ENCODE measurements at places on chromosomes 3 and 15.

DNA sequence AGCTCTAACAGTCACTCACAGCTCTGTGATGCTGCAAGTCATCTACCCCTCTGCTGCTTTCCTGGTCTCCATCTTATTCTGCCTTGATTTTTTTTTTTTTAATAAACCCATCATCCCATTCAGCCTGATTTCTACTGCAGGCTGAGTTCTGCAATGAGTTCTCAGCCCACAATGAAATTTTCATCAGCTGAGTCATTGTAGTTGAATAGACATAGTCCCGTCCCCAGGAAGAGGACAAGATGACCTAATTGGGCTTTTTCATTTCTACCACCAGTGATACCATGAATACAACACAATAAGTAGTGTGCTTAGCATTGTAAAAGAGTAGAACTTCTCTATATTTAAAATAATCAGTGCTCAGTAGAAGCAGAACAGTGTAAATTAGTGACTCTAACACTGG, 59.3 kb downstream of the C3orf85 start:
- no peak for DNase-seq

GRCh38 chr3:54931182-54931581, 3.3 kb upstream of the LRTM1 start:
- DNase-seq, result no peak

GRCh38 chr3:146334151-146334550, 83.2 kb upstream of the PLSCR4 start:
- DNase-seq, result no peak

GRCh38 chr3:156751461-156752025, 74.6 kb upstream of the LEKR1 start:
- no peak for DNase-seq

GRCh38 chr15:95277266-95277665, 1045.9 kb downstream of the MCTP2 start:
- no peak for DNase-seq

GRCh38 chr3:87127281-87127680, 99.8 kb upstream of the CHMP2B start:
- no peak for DNase-seq

- DNase-seq, result no peak
Measured at GRCh38 chr3:22159004-22159695, 408.1 kb upstream of the ZNF385D start.

DNA sequence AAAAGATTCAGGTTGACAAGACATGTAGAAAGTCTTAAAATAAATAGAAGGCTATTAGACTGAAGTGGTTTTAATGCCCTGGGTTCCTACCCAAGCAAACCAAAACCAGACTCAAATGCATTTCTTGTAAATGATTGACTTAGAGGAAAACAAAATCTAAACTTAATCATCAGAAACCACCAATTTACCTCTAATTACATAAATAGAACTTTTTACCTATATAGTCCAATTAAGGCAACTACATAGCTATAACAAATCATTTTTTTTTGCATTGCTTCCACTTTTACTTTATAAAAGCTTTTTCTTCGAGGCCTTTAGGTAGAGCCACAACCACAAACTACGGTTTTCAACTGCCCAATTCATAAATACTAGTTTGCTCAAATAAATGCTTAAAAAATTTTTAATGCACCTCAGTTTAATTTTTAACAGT, 231.3 kb upstream of the ARHGEF26 start:
- no peak for DNase-seq
